ENCODE measurements at places on chromosomes 7 and 10.

DNA sequence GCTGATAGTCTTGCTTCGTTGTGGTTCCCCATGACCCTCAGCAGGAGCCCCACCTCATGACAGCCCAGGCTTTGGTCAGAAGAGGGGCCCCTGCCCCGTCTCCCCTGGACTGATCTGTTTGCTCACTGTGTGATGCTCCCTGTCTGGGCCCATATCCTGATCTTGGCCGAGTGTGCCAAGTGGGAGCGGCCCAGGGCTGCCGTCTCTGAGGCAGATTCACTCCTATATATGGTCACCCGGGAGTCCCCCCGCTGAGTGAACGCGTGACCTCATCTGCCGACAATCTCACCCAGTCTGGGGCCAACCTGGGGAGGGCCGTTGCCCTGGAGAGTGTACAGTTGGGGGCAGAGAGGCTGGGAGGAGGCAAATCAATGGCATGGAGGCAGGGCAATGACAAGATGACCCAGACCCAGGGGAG, 34.5 kb downstream of the PPIF start:
- no peak for DNase-seq

- no peak for DNase-seq
Measured at GRCh38 chr7:129799350-129799955, 153.3 kb downstream of the UBE2H start.

GRCh38 chr10:34618611-34619010, 196.5 kb downstream of the PARD3 start:
- no peak for DNase-seq

DNA sequence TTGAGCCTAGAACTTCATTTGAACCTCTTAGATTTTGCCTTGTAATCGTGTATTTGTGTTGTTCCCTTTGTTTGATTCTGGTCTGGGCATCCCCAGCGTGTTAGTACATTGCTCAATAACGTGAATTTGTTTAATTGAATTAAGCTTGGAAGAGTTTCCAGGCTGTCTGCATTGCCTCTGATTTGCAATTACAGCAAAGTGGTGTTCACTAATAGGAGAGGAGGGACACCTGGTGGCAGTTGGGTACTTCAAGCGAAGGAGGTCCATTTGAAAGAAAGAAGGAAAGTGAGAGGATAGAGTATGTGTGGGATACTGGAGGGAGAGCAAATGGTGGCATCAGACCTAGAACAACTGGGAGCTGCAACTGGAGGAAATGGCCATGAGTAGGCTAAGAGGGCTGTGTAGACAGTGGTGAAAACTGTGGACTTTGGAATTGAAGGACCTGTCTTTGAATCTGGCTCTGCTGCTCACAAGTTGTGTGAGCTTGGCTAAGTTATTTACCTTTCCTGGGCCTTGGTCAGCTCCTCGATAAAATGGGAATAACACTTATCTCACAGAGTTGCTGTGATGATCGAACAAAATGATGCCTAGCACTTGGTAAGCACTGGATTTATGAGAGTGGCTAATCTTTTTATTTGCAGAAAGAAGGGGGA, 15.1 kb downstream of the LSMEM1 start:
- DNase-seq: peak; percentile 24

DNA sequence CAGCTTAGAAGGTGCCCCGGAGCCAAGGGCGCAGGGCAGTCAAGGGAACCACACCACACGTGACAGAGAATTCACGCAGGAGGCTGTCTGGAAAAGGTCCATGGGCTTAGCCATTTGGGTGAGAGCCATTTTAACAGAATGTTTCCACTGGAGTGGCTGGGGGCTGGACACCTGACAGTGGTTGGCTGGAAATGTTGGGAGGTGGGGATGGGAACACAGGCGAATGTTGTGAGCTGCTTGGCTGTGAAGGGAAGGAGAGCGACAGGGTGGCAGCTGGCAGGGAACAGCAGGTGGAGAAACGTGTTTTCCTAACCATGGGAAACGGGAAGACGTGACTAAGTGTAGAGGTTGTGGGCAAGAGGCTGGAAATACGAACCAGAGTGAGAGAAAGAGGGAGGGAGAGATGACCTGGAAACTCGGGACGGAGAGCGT, 100.5 kb upstream of the ZNF32 start:
- no peak for DNase-seq

DNA sequence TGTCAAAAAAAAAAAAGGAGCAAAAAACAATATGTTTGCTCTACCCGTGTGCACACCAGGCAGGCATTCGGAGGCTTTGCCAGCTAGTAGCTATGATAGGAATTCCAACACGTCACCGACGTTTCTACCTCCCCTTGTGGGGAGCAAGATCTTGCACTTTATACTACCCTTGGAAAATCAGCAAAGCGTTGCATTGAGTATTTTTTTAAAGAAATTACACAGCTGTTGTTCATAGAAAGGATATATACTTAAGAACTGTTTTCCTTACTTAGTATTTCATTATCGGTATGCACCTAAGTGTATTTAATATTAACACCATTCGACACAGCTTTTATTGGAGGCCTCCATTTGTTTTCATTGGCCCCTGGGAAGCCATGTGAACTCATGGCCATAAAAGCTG, 159.9 kb upstream of the MGMT start:
- DNase-seq: no peak

- peak; percentile 43 for DNase-seq
Measured at GRCh38 chr7:16753102-16753931, at the start of gene TSPAN13. TSPAN13 (plus strand) TSS chr7:16753755; CDS start chr7:16753968, 213 bp downstream.

DNA sequence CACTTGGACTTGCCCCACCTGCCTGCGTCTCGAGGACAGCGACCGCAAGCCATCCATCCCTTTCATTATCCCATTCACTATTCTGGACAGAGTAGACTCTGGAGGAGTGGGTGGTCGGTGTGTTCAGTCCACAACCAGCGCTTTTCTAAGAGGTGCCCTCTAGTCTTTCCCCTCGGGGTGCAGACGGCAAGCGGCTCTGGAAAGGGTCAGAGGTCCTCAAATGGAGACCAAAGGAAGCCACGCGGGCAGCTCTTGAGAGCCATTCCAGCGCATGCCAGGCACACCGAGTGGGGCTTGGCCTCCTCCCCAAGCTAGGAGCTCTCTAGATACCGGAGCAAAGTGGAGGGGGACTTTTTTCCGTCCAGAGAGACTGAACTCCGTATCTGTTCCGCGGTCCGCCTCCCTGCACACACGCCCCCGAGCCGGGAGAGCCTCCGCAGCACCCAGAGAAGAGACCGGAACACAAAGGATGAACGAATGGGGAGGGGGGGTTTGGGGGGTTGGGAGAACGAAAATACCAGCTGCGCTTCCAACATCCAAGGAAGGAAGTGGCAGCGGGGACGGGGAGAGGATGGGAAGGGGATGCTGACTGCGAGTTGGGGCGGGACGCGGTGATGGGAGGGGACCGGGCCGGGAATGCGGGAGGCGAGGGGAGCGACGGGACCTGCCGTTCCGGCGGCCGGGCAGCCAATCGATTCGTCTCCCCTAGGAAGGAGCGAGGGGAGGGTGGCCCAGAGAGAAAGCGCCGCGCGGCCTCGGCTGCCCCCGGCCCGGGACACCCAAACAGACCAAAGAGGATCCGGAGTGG, 515 bp downstream of the GSDME start:
- DNase-seq: peak; percentile 45
